ENCODE measurements at places on chromosomes 12 and 14. TPM values are rescaled to one million over a fixed set of nuclear protein-coding genes. Genes with fewer than 3 reads are reported as not detected.

SPTB gene
- 0.91 TPM for total RNA-seq

CCT2 gene
- 295 TPM for total RNA-seq

SDSL gene
- 22.3 TPM for total RNA-seq

RASAL1 gene
- 0.17 TPM for total RNA-seq

DAO gene
- total RNA-seq: not detected

PSMC6 gene
- total RNA-seq: 132 TPM

BCL2L2 gene
- total RNA-seq: 15.2 TPM

PTGDR gene
- not detected for total RNA-seq

CLEC4C gene
- total RNA-seq: not detected

HOXC5 gene
- 0.53 TPM for total RNA-seq

All from A549 treated with ZK216348 at 1 μM for 4 hours (cell line).